Fibroblast of mammary gland (primary cell): ENCODE measurements at places on chromosomes 2 and 18.

GRCh38 chr2:15782009-15782751 lies 158.2 kb upstream of the MYCN start:
- DNase-seq: peak; percentile 9

DNA sequence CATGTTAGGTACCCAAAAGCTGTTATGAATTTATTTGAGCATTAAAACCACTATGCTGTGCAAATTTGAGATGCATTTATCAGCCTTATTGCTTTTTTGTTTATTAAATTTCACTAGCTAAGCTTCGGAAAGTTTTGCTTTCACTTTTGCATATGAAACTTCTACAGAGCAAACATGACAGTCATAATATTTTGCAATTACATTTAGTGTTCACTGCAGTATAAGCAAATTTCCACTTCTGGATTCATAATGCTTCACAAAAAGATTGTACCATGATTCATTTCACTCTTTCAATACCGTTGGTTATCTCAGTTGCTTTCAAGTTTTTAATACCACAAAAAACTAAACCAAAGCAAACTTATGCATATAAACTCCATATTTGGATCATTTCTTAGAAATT lies 228.7 kb upstream of the SLC8A1 start:
- DNase-seq: peak; percentile 38

DNA sequence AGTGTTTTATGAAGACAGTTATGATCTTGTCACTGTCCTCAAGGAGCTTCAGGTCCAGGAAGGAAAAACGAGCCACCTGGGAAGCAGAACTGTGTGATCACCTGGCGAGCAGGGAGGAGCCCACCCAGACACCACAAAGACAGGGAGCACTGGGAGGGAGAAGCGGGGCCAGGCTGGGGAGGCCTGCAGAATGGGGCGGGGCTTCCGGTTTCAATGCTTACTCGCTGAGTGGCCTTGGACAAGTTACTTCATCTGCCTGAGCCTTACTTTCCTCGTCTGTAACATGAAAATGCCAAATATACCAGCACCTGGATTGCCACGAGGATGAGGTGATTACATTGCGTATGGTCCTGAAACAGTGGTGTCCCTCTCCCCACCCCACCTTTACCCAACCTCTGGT lies 227.5 kb downstream of the ANKRD30B start:
- no peak for DNase-seq

- no peak for DNase-seq
Measured at GRCh38 chr2:2229626-2230432, 101.2 kb downstream of the MYT1L start.

DNA sequence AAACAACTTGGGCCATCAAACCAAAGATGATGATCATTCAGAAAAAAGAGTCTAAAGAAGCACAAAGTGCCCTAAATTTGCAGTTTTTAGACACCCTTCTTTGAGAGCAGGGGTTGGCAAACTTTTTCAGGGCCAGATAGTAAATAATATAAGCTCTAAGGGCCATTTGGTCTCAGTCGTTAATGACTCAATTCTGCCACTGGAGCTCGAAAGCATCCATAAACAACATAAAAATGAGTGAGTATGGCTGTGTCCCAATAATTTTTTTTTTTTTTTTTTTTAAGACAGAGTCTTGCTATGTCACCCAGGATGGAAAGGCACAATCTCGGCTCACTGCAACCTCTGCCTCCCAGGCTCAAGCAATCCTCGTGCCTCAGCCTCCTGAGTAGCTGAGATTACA lies 152.3 kb downstream of the DTNB start:
- peak; percentile 17 for DNase-seq

DNA sequence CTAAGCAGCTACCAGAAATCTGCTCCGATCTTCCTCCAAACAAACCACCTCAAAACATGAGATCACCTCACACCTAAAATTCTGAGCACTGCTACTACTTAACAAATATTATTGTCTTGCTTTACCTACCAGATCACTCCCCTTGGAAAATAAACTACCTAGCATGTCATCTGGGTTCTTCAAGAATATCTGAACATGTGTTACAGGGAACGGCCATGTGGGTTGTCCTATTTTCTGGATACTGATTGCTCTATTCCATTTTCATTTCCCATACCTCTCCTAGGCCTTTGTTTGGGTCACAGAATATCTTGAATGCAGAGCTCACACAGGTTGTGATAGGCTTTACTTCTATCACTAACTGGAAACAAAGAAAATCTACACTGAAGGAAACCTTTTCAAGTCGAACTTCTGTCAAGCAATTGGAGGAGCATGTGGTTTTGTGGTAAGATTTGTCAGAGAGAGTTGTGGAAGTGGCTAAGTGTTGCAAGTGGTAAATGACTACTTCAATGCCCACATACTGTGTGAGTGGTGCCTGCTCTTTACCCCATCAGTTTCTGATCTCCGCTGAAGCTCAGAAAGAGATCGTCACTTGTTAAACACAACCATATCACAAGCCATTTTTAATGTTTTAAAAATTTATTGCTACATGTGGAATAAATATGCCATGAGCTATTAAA lies 739.1 kb upstream of the ZEB2 start:
- DNase-seq: peak; percentile 32

- DNase-seq: no peak
Measured at GRCh38 chr2:75688196-75688595, 22.5 kb downstream of the GCFC2 start.

DNA sequence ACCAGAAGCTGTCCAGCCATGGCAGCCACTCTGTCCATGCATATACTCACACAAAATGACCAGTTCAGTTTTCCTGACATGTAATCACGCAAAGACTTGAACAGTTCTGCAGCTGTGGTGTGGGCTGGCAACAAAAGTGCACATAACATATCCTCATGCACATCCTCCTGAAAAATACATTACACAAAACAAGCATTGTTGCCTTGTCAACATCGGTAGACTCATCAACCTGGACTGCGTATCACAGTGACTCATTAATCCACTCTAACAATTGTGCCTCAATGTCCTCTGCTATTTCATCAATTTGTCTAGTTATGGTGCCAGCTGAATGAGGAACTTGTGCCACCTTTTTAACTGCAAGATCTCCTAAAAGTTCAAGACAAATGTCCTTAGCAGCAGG lies 19.5 kb downstream of the RBKS start:
- peak; percentile 21 for DNase-seq

GRCh38 chr2:212770240-212770639 lies 231.6 kb upstream of the ERBB4 start:
- peak; percentile 7 for DNase-seq

DNA sequence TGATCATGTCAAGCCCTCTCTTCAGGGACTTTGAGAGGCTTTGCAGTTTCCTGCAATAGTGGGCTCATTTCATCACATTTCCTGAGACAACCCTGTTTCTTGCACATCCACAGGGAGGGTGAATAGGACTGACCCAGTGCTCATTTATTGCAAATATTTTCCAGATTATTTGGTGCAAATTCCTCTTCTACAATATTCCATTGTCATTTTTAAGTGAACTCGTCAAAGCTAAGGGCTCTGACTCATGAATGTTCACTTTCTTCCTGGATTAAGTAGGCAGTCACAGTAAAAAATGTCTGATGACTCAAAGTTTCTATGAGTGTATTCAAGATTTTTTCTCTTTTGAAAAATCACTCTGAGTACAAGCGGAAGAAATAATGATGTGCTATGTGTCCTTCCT lies 225.5 kb upstream of the GALNT5 start:
- DNase-seq: peak; percentile 96

- no peak for DNase-seq
Measured at GRCh38 chr18:63257453-63257852, 62.1 kb downstream of the BCL2 start.

DNA sequence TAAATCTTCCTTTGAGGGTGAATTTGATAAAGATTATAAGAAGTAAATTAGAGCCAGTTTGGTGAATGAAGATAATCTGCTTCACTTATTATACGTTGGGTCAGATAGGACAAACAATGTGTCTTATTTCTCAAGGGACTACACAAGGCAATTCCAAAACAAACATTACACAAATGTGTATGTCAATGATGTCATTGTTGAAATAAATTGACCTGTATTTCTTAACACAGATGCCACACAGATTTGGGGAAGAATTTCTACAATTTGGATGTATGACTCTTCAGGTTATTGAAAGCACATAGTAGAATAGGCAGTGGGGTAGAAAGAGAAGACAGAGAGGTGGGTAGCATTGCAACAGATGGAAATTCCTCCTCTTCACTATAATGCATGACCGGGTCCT lies 6.9 kb upstream of the CRIM1 start:
- peak; percentile 60 for DNase-seq

DNA sequence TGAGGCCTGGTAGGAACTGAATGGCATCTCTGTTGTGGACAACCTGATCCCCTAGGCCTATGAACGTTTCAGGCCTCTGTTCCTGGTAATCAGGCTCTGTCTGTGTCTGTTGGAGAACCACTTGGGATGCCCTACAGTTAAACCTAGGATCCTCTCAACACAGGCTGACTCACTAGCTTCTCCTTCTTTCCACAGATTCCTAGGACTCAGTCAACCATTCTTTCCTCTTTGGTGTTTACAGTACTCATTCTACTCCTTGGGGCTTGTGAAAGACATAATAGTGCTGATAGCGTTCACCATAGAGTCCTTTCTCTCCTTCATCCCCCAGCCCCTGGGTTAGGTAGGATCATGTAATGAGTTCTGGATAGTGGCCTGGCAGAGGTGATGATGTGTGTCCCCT lies 544.3 kb downstream of the METTL4 start:
- DNase-seq: no peak

DNA sequence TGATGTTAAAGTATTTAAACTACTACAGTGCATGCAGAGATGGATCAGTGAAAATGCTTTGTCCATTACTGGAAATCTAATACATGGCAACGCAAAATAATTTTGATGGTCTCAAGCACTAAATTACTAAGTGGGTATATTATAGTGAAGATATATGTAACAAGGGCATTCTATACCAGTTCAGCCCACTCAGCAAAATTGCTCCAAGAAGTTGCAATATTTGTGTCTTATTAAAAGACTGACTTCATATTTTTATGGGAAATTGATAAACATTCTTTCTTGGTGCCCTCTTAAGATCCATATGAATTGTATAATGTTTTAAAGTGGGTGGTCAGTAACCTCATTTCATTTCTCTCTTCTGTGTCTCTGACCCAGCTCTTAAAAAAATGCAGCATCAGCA lies 343.1 kb upstream of the MEX3C start:
- DNase-seq: no peak

DNA sequence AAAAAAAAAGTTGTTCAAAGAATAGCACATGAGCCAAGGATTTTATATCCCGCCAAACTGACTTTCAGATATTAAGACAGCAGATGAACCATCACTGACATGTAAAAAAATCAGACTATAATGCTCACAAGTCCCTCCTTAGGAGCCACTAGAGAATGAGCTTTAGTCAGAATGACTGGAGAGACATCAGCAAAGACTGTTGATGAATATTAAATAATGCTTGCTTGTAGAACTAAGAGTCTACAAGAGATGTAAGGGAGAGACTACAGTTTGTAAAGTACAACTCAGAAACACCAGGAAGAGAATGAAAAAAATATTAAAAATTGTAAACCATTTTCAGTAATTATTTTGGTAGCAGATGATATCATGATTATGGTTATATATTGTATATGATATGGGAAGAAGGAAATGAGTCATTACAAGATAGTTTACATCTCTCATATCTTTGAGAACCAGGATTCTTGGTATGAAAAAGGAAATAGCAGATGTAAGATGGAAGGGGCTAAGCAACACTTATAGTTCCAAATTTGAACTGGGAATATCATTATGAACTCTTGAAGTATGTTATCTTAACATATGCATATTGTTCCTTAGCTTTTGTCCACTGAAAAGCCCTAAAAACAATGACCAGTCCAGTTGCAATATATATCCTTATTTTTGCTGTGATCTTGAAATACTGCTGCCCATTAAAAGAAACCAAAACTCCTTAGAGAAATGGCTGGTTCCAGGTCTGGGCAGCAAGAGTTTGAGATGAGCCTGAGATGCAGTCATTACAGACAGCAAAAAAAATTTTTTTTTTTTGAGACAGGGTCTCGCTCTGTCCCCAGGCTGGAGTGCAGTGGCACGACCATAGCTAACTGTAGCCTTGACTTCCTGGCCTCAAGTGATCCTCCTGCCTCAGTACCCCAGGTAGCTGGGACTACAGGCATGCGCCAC lies 55.7 kb downstream of the PTPN2 start:
- DNase-seq: no peak

DNA sequence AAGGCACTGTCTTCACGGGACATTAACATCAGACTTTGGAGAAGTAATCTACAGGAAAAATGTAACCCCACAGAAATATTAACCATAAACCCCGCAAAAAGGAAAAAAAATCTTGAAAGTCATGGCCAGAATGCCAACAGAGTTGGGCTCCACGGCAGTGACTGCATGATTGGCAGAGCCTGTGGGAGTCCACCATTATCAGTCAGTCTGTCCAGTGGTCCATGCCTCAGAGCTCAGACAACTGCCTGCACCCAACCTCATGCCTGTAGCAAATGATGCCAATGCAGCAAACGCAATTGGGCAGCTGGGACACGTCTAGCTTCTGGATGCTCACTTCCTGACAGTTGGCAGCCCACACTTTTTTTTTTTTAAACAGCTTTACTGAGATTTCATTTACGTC lies 5.1 kb upstream of the PPIG start:
- DNase-seq: no peak

DNA sequence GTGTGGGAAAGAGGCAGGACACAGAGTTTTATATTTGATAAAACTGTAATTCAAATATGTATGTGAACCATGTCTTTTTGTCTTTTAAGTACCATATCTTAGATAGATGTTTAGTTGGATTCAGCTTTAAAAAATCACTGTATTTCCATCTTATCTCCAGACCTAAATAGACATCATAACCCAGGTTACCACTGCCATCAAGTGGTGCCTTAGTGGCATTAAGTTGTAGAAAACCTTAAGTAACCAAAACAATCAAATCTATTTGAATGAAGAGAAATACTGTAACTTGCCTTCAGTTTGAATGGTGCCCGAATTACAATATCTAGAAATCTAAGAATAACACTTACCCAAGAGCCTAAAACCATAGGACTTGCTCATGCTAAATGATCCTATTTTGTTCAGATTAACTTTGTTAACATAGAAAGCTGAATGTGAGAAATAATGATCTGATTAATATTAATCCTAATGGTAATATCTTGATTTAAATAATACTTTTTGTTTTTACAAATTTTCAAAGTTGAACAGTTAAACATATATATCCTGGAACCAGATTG lies 92.5 kb upstream of the MAP2 start:
- peak; percentile 66 for DNase-seq

DNA sequence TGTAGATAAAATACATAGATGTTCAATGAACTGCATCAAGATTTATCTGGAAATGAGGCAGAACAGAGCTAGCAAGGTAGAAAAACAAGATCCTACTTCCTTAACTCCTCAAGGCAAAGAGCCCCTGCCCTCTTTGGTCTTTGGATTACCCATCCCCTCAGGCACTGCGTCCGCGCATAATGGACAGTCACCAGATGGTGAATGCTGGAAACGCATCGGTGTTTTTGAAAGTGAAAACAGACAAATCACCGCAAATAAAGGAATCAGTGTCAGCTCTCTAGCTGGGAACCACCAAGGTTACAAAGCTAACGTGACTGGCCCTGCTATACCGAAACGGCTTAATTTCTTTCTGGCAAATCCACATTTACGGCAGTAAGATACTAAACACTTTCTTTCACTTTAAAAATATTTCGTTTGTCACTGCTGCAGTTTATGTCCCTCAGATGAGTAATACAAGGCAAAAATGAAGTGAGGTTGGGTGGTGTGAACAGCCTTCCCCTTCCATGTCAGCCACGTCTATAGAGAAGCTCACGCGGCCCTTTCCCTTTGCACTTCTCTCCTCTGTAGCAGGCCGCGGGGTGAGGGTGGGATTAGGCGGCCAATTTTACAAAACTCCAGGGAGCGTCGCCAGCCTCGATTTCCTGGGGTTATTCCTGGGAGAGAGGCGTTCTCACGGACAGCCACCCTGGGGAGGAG lies 627 bp upstream of the GALR1 start:
- no peak for DNase-seq

- DNase-seq: no peak
Measured at GRCh38 chr2:144924827-144925226, 404.9 kb upstream of the ZEB2 start.
